ENCODE measurements at places on chromosomes 7 and 10.

GRCh38 chr10:21174715-21175495 lies 277.8 kb upstream of the NEBL start:
- DNase-seq = no peak

- DNase-seq = no peak
Observed at GRCh38 chr7:128177768-128178550, 63.1 kb upstream of the LEP start.

DNA sequence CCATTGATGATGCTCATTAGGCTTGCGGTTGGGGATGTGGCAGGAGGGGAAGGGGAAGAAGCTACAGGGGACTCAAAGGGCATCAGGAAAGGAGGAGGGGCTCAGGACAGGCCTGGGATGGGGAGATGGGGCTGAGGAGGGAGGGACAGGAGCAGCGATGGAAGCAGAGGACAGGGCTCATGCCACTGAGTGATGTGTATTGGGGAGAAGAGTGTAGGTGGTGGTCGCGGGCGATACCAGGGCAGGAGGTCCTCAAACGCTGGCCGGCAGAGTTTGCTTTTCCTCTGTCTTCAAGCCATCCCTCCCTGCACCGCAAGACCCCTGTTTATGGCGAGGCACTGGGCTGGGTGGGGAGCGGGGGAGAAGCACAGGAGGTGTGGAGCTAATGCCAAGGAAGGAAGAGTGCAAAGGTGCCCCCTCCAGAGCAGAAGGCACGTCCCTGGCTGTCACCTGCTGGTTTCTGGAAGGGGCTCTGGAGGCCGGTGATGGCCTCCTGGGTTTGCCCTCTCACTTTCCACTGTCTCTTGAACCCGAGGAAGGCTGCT lies 134.7 kb downstream of the SVIL start:
- DNase-seq = no peak

- DNase-seq = no peak
Observed at GRCh38 chr7:106545275-106545674, 115.7 kb downstream of the CCDC71L start.

- no peak for DNase-seq
Observed at GRCh38 chr7:24143547-24143946, 140.4 kb upstream of the NPY start.

GRCh38 chr10:85864868-85865526 lies 501.6 kb downstream of the GRID1 start:
- no peak for DNase-seq

DNA sequence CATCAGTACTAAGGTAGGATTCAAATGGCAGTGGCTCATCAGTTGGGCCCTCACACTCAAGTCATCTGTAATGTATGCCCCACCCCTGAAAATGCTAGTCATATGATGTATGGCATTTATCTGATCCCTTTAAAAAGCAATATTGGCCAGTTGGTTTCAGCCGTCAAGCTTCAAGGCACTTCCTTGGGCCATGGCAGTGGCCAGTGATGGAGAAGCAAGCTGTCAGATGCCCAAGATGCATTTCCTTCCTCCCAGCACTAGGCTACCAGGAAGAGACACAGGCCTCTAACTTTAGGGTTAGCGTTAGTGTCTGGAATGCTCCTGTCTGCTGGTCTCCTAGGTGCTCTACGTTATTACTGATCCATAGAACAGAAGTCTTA lies 64.1 kb downstream of the PIK3AP1 start:
- DNase-seq = no peak

DNA sequence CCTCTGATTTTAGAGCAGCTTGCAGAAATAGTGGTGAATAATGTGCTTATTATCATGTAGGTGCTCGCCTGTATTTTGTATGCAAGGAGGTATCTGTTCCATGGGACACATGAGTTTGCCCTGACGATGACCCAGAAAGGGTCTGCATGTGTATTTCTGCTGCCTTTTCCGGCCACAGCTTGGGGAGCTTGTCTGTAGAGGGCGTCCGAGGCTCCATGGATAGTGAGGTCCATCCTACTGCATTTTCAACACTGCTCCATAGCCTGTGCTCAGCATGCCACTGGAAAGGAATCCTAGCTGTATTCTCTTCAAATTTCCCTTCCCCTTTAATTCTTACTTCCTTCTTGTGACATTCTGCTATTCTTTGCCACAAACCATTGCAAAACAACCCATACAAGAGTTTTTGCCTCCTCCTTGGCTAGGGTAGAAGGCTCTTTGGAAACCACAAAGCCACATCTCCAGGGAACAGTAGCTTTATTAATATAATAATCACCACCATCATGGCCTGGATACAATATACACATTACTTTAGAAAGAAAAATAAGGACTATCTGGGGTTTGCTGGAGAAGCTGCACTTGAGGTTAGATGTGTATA lies 127.7 kb downstream of the DYNC1I1 start:
- no peak for DNase-seq

- no peak for DNase-seq
Observed at GRCh38 chr7:2431260-2431867, 28.0 kb downstream of the CHST12 start.

- DNase-seq = no peak
Observed at GRCh38 chr7:2661096-2661449, 26.9 kb upstream of the AMZ1 start.

- DNase-seq = no peak
Observed at GRCh38 chr10:96691761-96692160, 28.6 kb downstream of the PIK3AP1 start.

- DNase-seq = peak; percentile 45
Observed at GRCh38 chr7:142859829-142860228, 5.0 kb downstream of the EPHB6 start.

- DNase-seq = no peak
Observed at GRCh38 chr7:148746135-148746534, 47.4 kb downstream of the CUL1 start.

DNA sequence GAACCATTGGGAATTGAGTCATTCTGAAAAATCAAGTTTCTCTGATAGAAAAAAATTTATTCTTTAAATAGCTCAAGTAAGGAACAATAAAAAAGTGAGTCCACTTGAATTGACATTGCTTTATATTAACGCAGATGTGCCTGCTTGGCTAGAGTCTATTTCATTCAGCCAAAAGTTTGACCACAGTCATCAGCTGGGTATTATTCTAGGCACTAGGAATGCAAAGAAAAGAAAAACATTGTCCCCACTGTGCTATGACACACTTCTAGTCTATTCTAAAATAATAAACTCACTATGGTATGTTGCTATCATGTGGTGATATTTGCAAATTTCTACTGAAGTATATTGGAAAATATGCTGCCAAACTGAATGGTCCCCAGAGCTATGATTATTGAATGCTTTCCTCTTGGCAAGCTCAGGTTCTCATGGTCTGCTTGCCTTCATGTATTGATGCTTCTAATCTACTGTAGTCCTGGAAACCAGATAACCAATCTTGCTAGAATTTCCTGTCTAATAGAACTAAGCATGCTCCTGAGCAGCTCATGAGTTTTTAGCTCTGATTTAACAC lies 8.3 kb downstream of the SFRP4 start:
- DNase-seq = peak; percentile 27
